Stimulated activated CD4-positive, alpha-beta T cell treated with anti-CD3 and anti-CD28 coated beads, Interleukin-1b, Interleukin-23, amount 100 ng/mL, for 48 hours (primary cell): ENCODE measurements at places on chromosomes 5 and 9.

DNA sequence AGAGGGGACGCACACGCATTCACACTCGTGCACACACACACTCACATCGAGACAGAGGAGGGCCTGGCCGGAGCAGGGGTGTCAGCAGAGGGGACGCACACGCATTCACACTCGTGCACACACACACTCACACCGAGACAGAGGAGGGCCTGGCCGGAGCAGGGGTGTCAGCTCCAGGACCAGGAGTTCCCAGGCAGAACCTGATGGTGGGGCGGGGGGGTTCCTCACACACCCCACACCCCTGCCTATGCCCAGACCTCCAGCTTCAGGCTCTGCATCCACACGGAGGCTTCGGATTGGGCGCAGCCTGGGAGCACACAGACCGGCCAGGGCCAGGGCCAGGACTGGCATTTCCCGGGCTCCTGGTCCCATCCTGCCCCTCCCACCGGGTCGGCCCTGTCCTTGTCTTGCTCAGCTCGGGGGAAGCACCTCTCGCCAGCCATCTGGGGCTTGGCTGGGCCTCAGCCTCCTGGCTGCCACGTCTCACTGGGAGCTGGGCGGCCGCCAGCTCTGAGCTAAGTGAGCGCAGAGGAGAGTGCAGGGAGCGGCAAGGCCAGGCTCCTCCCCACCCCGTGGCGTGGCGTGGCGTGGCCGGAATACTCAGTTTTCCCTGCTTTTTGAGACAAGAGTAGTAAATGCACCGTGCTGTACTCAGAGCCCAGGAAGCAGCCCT is 31.3 kb downstream of the ADAMTS2 start:
- no peak for DNase-seq

DNA sequence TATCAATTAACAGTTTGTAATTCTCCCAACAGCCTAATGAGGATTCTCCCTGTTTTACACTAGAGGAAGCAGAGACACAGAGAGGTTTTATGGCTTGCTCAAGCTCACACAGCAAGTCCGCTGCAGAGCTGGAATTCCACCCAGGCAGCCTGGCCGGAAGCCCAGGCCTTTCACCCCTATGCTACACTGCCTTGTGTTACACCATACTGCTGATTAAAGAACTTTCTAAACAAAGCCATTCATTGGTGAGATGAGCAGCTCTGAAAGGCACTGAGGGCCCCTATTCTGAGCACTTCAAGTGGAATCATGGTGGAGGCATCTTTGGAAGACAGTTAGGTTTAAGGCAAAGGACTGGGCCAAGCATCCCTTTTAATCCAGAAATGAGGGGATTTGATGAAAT is 14.7 kb upstream of the LARP1 start:
- DNase-seq, result no peak

- no peak for DNase-seq
These were observed 21.0 kb upstream of the ALDH1B1 start for GRCh38 chr9:38371495-38371894.

DNA sequence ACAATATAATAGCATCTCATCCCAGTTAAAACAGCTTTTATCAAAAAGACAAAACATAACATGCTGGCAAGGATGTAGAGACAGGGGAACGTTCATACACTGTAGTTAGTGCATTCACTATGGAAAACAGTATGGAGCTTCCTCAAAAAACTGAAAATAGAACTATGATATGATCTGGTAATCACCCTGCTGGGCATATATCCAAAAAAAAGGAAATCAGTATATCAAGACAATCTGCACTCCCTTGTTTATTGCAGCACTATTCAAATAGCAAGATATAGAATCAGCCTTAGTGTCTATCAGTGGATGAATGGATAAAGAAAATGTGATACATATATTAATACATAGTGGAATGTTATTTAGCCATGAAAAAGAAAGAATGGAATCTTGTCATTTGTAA is 88.5 kb downstream of the PBX3 start:
- DNase-seq, result no peak

- DNase-seq, result peak; percentile 40
These were observed at the start of gene SH3RF2 for GRCh38 chr5:145936401-145937131. SH3RF2 (plus strand) TSS chr5:145936578; CDS start chr5:145937929, 1,351 bp downstream.

- no peak for DNase-seq
These were observed 152.9 kb upstream of the APC start for GRCh38 chr5:112584781-112585180.

DNA sequence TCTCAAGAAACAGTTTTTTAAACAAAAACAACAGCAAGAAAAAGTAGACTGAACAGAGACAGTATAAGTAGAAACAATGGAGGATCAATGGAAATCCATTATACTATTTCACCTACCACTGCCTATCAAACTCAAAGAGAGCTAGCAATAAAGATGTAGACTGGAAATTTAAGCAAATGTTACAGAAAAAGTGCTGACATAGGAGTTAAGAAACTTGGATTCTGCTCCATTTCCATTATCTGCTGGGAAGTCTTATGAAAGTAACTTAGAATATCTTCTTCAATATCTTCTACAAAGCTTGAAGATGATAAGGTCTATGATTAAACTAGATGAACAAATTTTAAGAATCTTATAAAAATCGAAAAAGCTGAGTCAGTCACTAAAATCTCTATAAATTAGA is 1469.8 kb upstream of the C9orf72 start:
- no peak for DNase-seq

DNA sequence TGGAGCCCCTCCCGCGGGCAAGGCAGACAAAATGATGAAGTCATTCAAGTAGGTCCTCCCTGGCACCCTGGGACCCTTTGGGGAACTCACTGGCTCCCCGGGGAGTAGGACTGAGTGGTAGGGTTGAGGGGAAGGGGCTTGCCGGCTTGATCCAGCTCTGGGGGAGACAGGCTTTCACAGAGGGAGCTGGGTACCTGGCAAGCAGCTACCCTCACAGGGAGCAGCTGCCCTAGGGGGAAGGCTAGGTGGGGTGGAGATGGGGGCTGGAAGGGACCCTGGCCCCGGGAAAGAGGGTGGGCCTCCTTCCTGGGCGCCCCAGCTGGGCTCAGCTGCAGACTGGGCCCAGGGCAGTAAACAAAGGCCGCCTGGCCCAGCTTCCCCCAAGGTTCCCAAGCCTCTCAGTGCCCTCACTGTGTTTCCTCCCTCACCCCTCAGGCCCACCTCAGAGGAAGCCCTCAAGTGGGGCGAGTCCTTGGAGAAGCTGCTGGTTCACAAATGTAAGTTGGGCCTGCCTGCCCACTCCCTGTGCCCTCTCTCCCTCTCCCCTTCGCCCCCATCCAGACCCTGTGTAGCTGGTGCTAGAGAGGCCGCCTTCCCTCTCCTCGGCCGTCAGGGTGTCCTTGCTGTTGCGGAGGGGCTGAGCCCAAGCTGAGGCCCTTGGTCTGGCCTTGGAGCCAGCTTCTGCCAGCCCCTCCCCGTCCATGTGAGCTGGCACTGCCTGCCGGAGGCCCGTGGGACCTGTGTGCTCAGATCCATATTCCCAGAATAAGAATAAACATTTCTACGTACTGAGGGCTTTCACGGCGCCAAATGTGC is 131.2 kb downstream of the RGS3 start:
- DNase-seq, result no peak

DNA sequence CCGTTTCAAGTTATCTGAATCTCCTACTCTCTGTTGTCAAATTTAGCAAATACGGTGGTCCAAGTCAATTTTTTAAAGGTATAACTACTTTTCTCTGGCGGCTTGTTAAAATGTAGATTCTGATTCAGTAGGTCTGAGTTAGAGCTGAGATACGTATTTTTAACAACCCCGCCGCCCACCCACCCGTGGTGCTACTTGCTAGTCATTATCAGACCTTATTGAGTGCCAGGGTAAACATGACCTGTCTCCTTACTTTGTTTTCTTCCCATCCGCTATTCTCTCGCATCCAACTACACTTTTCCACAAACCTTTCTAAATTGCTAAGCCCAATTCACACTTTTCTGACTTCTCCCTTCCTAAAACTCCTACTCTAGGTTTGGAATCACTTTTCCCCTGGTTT is 694 bp upstream of the PLAA start:
- peak; percentile 54 for DNase-seq

GRCh38 chr5:59390074-59390659 is 503.4 kb downstream of the PDE4D start:
- DNase-seq, result no peak

- DNase-seq, result no peak
These were observed 138.6 kb upstream of the SPEF2 start for GRCh38 chr5:35478856-35479682.

DNA sequence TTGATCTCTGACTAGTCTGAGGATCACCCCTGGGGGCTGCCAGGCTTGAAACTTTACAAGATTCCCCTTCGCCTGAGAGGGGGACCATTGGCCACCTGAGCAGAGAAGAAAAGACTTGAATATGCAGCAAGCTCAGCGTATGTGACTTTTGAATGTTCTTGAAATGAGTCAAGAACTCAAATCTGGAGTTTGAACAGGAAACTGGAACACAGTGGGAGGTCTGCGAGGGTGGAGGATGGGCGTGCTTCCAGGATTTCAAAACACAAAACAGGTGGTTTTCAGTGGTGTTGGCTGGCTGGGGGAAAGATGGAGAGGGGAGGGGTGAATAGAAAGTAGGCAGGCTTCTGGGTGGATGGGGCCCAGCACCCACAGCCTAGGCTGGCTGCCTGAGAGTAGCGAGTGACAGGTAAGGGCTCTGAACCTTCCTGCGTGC is 40.6 kb downstream of the TMEM174 start:
- DNase-seq, result peak; percentile 19

GRCh38 chr9:79259858-79260257 is 311.9 kb upstream of the TLE4 start:
- DNase-seq, result no peak

- DNase-seq, result no peak
These were observed 263.9 kb downstream of the PAPPA start for GRCh38 chr9:116417464-116417863.

DNA sequence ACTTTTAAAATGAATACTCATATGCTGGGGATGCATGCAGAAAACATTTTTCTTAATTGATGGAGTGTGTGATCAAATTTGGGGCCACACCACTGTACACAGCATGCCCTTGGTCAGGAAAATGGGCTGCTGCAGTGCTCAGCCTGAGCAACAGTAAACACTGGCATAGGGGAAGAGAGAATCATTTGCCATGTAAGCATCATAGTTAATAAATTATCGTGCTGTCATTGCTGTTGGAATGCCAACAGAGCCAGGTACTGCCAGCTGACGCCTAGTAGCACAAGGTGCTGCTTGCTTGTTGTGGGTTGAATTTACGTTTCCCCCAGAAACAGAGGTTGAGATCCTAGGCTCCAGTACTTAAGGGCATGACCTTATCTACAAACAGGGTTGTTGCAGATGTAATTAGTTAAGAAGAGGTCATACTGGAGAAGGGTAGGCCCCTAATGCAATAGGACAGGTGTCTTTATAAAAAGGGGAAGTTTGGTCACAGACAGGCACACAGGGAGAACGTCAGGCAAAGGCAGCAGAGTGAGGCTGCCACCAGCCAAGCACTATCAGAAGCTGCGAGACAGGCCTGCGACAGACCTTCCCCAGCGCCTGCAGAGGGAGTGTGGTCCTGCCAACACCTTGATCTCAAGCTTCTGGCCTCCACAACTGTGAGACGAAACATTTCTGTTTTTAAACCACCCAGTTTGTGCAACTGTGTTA is 25.3 kb downstream of the DAP start:
- no peak for DNase-seq

DNA sequence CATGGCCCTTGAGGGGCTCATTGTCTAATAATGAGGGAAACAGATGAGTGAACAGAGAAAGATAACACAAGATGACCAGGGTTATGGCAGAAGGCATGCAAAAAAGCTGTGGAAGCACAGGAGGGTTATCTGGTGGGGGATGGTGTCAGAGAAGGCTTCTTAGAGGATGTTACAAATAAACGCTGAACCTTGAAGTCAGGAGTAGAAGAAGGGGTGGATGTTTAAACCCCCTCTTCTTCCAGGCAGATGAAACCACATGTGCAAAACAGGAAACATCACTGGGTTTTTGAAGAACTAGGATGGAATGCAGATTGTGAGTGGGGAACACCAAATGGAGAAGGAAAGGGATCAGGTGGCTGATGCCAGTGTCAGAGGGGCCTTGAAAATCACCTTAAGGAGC is 41.8 kb upstream of the NR5A1 start:
- DNase-seq, result no peak

DNA sequence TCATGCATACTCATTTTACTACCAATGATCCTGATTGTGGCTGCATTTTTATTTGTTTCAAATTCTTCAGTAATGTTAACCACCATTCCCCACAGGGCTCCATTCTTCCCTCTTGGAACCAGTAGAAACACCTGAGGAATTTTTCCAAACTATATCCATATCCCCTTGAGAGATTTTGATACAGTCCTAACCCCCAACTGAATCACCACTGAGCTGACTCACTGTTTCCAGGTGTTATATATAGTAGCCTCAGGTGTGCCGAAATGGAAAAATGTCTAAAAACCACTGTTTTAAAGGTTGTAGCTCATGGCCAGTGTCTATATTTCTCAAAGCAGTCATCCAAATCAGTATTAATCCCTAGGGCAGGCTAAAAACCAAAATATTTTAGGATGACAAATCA is 85.2 kb downstream of the MRPS27 start:
- no peak for DNase-seq

DNA sequence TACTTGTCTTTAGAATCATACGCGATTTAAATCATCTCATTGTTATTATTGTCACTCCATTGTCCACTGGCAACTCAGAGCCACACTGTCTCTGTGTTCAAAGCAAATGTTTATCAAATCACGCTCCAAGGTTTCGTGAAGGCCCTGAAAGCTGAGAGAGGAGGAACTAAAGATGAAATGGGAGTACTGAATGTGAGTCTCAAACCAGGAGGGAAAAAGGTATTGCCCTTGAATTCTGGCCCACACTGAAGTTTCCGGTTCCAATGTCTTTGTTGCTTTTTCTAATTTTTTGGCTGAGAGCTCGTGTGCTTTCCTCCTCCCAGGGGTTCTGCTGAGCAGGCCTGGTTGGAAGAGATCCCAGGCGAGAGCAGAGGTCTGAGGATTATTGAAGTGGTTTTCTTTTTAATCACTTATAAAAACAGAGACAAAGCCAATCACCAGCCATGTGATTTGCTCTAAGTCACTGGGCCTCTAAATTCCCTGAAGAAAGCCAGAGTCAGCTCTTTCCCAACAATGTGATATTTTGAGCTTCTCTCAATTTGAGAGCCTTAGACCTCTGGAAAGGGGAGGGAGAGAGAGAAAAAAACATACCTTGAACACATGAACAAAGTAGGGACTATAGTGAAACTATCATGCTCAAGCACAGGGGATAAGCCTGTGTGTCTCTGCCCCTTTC is 420.8 kb upstream of the GRAMD2B start:
- DNase-seq, result no peak

DNA sequence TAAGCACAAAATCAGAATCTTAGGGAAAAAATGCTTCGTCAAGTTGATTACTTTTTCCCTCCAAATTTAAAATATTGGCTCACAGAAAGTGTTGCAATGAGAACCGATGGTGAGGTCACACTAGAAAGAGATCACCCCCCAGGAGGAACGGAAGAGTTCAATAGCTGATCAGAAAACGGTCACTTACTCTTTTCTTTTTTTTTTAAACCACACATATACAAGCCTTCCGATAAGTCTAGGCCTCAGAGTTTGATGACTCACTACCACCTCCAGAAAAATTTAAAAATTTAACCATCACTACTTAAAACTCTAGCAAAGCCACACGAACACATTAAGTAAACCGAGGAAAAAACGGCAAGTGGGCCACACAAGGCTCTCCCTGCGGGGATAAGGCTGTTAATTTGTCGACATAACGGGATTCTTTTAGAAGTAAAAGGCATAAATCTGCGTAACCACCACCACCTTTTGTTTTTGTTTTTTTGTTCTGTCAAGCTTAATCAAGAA is 1.2 kb downstream of the SURF4 start:
- DNase-seq, result no peak
